NCI-H1694 (cell line): ENCODE measurements at places on chromosomes 4 and X.

DNA sequence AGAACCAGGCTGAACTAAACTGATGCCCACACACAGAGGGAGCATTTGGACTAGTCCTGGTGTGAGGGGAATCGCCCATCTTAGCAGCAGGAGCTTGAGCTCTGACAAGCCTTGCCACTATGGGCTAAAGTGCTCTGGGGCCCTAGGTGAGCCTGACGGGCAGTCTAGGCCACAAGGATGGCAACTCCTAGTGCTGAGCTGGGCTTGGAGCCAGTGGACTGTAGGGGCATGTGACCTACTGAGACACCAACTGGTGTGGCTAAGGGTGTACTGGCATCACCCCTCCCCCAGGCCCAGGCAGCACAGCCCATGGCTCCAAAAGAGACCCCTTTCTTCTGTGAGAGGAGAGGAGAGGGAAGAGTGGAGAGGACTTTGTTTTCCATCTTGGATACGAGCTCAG, 14.5 kb downstream of the CENPU start:
- no peak for DNase-seq

DNA sequence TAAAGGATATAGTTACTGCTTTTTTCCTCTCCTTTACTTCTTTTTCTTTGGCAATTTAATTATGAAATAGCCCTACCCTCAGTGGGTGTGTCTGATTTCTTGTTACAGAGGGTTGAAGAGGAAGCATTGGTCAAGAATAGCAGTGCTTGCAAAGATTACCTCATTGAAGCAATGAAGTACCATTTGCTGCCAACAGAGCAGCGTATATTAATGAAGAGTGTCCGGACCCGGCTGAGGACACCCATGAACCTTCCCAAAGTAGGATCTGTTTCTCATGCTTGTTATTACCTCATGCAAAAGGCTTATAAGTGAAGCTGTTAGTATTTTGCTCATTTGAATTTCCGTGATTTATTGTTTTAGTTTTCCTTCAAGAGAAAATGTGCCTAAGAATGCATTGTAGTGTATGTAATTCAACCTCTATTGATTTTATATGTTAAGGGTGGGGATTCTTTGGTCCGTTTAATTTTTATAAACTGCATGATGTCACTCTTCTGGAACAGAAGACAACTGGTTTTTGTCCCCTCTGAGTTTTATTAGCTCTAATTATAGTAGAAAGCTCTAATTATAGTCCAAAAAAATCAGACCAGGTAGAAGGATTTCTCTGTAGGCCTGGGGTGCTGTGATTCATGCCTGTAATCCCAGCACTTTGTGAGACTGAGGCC, 27.9 kb upstream of the MSMO1 start:
- no peak for DNase-seq

GRCh38 chr4:185437809-185438208, 12.0 kb upstream of the UFSP2 start:
- DNase-seq: no peak

GRCh38 chrX:132266583-132267355, 47.5 kb upstream of the RAP2C start:
- DNase-seq: no peak

GRCh38 chr4:87037671-87038334, 103.0 kb downstream of the AFF1 start:
- no peak for DNase-seq

DNA sequence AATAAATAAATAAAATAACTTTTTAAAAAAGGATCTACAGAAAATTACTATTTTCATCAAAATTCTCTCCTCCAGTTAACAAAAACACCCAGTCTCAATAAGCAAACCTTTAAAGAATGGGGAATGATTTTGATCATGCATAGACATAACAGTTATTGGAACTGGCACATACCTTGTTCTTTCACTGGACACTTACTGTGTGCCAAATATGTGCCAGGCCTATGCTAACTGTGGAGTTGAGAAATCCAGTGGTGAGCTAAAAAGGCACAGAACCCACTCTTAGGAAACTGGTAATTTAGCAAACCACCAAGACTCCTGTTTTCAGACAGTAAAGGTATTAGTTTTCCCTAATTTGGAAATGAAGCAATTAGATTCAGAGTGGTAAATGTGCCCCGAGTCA, 39.1 kb downstream of the CLOCK start:
- DNase-seq: no peak
